ENCODE measurements at places on chromosomes 1 and 21.
A peak's percentile ranks its signal among the peaks of the same experiment; 100 is the strongest.

DNA sequence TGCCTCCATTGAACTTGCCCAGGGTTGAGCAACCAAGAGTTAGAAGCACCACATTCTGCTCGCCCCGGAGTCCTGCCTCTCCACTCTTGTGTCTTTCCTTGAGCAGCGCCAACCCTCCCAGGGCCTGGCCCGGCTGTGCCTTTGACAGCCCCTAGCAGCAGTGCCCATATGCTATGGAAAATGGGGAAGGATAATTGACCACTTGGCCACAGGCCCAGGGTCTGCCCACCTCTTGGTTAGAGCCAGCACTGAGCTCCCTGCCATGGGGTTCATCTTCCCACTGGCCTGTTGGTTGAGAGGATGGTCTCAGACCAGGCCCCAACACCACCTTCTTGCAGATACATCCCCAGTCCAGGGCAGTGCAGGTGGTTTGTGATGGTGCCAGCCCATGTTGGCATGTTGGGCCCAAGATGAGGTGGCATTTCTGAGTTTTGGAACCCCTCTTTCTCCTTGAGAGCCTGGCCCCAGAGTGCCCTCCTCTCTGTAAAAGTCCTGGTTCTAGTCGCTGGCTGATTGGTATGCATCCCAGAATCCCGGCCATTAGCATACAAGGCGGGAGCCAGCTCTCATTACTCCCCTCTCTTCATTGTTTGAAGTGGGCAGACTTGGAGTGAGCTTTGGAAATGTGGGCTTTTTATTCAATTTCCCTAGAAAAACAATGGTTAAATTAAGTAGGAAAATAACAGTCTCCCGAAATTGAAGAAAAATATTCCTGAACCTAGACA, 7.6 kb downstream of the ARHGEF10L start:
- DNase-seq = no peak

DNA sequence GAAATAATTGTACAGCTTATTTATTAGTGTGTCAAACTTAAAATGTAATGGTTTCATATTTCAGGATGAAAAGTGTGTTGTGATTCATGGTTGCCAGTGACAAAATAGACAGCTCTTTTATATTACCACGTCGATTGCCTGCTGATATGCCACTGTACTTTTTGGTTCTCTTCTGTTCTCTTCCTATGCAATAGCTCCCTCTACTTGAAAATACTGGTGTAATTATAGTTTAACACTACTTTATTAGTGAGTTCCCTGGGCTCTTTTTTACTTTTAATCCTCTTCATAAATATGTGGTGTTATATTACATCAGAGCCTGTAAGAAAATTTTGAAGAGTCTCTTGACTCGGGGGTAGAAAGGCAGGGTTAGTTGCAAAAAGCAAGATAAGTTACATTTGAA, 111.3 kb downstream of the PATJ start:
- peak; percentile 44 for DNase-seq

- no peak for DNase-seq
These were observed 25.9 kb upstream of the ATP1A1 start for GRCh38 chr1:116346943-116347673.

- no peak for DNase-seq
These were observed 7.0 kb downstream of the MAP3K6 start for GRCh38 chr1:27359822-27360158.

- no peak for DNase-seq
These were observed 6.4 kb upstream of the EVA1B start for GRCh38 chr1:36329817-36330216.

DNA sequence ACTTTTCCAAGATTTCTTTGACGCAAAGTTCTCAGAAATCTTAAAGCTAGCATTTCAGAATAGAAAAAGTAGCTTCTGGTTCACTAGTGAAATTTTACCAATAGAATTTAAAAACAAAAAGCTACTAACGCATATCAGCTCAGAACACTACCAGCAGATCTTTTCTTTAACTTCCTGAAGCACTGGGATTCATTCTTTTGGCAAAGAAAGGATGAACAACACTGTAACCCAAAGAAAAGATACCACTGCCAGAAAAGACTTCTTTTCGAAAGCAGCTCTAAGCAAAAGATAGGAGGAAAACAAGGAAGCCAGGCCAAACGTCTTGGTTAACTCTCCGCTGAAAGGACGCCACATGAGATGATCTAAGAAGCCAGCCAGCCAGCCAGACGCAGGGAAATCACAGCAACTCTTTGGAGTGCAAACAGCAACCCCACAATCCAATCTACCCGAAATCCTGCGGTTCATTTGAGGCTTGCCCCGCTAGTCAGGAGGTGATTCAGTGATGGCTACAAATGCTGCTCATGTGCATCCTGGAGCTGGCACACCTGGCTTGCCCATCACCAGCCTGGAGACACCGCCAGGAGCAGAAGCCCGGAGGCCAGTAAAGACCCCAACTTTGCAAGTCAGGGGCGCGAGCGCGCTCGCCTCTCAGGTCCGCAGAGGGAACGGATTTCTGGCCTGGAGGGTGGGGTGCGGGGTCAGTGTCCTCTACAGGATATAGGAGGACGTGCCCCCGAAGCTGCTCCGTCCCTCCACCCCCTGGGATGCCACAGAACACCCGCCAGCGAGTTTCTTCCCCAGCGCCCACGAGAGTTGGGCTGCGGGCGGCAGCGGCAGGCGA, 812 bp downstream of the NBPF1 start:
- peak; percentile 78 for DNase-seq

DNA sequence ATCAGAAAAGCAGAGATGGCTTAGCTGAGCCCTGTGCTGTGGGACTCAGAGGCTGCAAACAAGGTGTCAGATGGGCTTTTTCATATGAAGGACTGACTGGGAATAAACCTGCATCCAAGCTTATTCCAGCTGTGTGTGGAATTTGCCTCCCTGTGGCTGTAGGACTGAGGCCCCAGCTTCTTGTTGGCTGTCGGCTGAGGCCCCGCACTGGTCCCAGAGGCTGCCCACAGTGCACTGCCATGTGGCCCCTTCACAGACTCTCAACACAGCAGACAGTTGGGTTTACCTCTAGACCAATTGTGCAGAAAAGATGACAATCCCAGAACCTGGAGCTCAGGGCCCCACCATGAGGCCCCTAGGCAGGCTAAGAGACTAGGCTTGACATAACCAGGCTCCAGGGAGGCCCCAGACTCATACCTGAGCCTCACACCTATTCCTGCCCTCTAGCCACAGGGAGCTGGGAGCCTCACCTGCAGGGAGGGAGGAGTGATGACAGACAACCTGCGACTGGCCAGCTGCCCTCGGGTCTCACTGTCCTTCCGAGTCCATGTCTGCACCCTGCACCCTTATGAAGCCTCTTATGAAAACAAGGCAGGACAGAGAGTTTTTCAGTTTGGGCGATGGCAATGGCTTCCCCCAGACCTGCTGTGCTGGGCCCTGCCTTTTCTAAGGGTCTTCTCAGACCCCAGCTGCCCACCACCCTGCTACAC, 615.5 kb downstream of the NPHP4 start:
- DNase-seq = no peak

DNA sequence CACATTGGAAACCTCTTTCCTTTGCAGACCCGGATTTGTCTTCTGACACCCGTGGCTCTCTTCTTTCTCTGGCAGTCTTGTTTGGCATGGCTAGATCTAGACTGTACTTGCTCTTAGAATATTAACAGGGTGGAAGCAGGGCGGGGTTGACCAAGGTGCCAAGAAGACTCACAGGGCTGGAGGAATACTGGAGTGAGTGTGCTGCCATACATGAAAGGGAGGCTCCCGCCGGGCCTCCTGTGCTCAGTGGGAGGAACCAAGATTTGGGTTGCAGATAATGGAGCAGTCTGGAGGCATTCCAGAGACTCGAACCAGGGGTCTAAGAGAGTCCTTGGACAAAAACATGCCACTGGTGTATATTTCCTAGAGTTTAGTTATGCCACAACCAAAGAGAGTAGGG, 27.6 kb upstream of the SNX27 start:
- DNase-seq = no peak

- DNase-seq = peak; percentile 46
These were observed 921 bp upstream of the MIB2 start for GRCh38 chr1:1614204-1614953.

DNA sequence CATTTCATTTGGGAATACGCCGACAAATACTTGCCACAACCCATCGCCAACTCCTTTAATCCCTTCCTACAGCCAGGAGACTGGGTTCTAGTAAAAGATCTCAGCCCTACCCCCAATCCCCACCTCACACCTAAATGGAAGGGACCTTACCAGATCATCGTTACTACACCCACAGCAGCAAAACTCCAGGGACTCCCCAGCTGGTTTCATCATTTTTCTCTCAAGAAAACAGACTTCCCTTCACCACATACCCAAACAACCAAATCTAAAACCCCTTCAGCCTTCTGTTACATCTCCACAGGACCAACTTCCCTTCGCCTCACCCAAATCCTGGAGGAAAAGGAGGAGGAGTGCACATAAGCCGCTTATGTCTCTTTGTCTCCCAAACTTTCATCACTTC, 23.7 kb upstream of the SLC2A5 start:
- no peak for DNase-seq

GRCh38 chr21:35032474-35033263, 16.4 kb downstream of the RUNX1 start:
- DNase-seq = no peak

GRCh38 chr1:92485381-92486250, 1.1 kb downstream of the GFI1 start:
- DNase-seq = no peak

DNA sequence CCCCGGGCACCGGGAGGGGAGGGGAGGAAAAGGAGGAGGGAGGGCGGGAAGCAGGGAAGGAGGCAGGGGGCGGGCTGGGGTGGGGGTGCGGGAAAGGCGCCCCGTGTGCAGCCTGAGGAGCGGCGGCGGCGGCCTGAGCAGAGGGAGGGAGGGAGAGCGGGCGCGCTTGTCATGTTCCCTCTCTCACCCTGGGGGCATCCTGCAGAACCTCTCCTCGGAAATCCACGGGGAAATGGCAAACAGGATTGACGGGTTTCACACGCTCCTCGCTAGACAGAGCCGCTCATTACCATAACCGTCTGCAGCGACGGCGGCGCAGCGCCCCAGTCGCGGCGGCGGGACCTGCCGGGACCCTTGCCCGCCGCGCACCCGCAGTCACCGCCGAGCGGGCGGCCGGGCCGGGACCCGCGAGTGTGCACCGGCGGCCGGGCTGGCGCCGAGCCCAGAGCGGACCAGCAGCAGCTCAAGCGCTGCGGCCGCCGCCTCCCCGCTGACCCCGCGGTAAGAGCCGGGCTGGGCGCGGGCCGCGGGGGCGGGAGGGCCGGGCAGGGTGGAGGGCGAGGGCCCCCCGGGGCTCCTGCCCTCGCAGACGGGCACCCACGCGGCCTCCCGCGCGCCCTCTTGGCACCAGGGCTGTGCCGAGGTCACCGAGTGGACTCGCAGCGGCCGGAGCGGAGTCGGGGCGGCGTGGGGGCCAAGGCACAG, at the start of gene SERTAD4:
SERTAD4 (plus strand) TSS at position 286 of the 705 bp plus-strand sequence. CDS start 5,165 bp downstream, outside the sequence.
- DNase-seq = no peak

GRCh38 chr1:226784081-226785049, 45.3 kb upstream of the ITPKB start:
- no peak for DNase-seq

DNA sequence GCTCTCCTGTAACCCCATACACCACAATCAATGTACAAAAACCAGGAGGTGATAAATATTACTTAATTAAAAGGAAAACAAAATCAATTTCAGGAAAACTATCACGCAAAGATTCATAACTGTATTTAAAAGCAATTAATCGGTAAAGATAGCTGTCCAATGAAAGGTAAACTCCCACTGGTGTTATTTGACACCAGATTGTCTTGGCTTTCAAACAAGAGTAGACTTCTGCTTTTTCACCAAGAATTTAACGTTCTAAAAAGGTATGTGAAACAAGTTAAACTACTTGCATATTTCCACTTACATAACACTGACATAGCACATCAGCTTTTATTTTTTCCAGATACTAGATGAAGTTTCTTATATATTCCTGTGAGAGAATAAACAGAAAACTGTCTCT, 3.5 kb downstream of the PLPP3 start:
- DNase-seq = no peak

GRCh38 chr1:116044071-116044470, 67.1 kb upstream of the MAB21L3 start:
- no peak for DNase-seq

DNA sequence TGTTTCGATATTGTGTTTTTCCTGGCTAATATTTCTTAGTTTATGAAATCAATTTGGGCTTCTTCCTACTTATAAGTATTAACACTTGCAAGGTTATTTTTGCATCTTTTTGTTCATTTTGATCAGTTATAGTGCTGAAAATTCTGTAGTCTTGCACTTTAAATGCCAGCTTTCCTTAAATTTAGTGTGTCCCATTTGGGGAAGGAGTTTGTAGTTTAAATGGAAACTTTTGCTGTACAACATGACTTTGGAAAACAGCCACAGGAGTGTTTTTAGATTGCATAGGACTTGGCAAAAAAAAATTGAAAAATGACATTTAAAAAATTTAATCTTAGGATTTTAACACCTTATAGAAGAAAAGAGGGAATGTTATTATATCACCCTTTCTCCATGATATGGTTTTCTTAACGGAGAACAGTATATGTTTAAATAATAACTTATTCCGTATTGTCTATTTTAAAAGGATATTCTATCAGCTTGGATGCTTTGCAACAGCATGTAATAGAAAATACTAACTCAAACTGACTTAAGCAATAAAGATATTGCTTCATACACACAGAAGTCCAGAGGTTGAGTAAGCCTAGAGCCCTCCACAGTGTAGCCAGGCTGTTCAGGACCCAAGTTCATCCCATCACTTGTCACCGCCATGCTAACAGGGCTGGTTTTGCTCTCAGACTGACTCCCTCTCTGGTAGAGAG, 53.8 kb downstream of the LYPLAL1 start:
- no peak for DNase-seq

GRCh38 chr1:205438213-205439158, 16.6 kb upstream of the LEMD1 start:
- peak; percentile 70 for DNase-seq

DNA sequence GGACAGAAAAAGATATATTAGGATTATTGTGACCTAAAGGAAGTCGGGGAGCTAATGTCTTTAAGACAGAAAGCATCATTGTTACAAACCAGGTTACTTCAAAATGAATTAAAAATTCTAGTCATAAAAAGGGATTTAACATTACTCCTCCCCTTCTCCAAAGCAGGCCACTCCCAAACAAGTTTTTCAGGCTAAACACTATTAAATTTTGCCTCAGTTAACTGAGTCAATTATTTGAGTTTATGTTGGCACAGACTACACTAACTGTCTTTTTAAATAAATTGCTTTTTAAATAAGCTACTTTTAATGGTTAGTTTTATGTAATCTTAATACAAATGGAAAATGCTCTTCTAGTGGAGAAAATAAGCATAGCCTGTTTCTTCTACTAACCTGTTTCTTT, 395.0 kb upstream of the DUSP10 start:
- no peak for DNase-seq

- DNase-seq = no peak
These were observed 3.4 kb downstream of the CEP85 start for GRCh38 chr1:26237230-26237966.

DNA sequence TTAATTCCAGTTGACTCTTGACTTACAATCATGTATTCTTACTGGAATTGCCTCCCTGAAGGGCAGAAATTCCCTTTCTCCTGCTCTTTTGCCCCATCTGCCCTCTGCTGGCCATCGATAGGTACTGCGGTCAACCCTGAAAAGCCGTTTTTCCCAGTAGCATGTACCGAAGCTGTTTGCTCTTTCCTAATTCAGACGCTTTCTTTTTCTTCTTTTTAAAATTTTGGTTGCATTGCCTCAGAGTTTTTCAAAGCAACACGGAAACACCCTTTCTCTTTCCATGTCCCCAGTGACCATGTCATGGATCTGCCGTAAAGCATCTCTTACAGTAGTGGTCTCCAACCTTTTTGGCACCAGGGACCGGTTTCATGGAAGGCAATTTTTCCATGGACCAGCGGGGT, 164.2 kb upstream of the C1orf21 start:
- peak; percentile 49 for DNase-seq

Data from fibroblast of skin of right biceps (primary cell).